ENCODE measurements at places on chromosomes 12 and 14.

DNA sequence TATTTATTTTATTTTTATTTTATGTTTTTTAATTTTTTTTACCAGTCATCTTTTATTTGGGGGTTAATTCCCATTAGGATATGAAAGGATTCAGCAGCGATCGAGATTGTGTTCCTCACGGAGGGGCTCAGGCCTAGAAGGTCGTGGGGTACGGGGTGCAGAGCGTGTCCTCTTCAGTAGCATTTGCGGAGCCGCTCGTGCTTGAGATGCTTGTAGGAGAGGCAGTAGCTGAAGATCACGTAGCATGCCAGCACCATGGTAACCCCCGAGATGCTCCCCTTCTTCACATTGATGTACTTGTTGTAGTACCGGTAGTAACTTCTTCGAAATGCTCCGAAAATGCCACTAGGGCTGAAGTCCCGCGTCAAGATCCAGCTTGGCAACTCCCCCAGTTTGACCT is 40.5 kb upstream of the PLEKHG6 start:
- no peak for DNase-seq

DNA sequence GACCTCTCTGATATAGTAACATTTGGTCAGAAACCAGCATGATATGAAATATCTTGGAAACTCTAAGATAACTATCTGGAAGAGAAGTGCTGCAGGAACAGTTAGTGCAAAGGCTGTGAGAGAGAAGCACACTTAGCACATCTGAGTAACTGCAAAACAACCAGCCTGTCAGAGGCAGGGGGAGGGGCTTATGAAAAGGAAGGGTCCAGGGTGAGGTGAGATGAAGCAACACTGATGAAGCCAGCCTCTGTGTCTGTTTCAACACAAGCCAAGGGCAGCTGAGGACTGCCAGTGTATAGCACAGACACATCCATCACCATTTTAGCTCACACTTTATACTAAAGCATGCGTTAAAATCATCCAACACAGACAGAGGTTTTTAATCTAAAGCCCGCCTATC is 37.4 kb upstream of the OVCH1 start:
- DNase-seq = no peak

- no peak for DNase-seq
Measured at GRCh38 chr14:76784266-76784874, 23.1 kb downstream of the VASH1 start.

DNA sequence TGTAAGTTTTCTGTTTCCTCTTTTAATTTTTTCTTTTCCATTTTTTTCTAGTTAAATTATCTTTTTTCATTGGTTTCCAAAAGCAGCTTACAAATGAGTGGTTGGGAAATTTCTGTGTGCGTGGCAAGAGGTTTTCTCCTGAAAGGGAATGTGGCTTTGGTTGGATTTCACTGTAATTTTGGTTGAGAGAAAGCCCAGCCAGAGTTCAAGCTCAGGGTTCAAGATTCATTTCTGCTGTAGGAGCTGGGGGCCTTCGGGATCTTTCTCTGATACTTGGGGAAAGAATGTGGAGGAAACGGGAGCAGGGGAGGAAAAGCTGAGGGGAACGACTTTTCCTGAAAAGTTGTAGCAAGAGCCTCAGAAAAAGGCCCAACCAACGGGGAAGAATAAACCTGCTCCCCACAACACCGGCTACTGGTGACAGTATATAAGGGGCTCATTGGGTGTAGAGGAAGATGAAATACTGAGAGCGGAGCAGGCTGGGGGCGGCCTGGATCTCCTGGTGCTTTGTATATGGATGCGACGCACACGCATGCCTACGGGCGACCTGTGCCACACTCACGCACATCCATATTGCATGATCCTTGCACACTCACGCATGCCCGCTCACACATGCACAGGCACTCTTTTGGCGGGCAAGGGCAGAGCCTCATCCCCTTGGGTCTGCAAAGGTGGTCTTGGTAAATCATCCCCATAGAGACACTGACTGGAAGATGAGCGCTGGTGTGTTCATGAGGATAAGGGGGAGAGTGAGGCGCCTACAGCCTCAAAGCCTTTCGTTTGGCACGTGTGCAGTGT is 1.9 kb downstream of the HOXC10 start:
- DNase-seq = no peak

DNA sequence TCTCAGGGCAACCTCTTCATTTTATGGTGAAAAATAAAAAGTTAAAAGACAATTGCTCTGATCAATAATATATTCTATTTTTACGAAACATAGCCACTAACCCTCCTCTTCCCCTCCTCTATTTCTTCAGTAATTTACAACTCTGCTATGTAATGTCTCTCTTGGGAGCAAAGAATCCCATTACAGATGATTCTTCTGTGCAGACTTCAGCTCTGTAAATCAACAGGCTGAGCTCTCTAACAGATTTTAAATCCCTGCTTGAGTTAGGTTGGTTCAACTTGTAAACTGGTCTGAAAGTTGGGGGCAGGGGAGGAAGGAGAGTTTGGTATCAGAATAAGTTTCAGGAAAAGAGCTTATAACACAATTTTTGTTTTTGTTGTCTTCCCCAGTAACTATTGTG is 151.0 kb downstream of the SLC25A21 start:
- no peak for DNase-seq

- no peak for DNase-seq
Measured at GRCh38 chr12:116906285-116906684, 4.5 kb upstream of the FBXW8 start.

- no peak for DNase-seq
Measured at GRCh38 chr12:85603556-85603955, 232.7 kb downstream of the RASSF9 start.

DNA sequence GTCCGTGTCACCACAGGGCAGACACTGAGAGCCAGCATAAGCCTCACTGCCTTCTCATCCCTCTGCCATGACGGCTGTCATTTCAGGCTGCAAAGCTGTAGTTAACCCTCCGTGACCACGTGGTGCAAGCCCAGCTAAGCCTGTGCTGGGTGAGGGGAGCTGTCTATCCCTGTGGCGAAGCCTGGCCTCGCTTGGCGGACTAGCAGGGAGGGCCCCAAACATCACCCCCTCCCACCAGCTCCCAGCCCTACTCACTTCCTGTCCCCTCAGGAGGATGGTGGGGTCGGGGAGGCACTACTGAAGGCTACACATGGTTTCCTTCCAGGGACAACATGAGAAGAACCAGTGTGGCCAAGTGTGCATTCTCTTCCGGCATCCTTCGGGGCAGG is 88.2 kb downstream of the CHGA start:
- no peak for DNase-seq

DNA sequence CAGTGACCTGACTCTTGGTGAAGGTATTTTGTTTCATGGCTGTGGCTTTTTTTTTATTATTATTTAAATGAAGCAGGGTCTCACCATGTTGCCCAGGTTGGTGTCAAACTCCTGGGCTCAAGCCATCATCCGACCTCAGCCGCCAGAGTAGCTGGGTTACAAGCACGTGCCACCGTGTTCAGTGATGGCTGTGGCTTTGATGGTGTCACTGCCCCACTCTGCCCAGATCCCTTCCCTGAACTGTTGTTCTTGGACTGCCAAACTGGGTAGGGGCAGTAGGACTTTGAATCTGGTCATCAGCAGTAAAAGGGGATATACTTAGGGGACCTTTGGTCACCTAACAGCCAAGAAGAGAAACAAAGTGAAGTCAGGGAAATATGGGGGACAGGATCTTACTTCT is 19.4 kb downstream of the B4GALNT3 start:
- no peak for DNase-seq

DNA sequence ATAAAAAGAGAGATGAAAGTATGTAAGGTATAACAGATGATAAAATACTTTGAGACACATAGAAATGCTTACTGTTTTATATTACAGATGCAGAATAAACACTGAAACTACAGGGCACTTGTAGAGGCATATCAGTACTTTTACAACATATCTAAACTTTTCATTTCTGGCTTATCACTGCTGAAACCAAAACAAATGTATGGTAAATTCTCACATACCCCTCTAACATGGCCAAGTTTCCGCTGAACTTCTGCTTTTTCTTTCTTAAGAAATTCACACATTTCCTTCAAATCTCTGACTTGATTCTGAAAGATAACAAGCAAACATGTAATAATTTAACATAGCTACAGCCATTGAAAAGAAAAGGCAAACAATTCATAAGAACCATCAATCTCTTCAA is 33.3 kb upstream of the C12orf50 start:
- no peak for DNase-seq

- DNase-seq = no peak
Measured at GRCh38 chr14:69877492-69877891, 1.7 kb upstream of the SMOC1 start.

GRCh38 chr12:110084314-110085015 is 36.1 kb upstream of the C12orf76 start:
- DNase-seq = no peak

- DNase-seq = no peak
Measured at GRCh38 chr14:20556500-20557211, 4.2 kb downstream of the RNASE9 start.

GRCh38 chr12:120741476-120742421 is 16.1 kb downstream of the ACADS start:
- no peak for DNase-seq

DNA sequence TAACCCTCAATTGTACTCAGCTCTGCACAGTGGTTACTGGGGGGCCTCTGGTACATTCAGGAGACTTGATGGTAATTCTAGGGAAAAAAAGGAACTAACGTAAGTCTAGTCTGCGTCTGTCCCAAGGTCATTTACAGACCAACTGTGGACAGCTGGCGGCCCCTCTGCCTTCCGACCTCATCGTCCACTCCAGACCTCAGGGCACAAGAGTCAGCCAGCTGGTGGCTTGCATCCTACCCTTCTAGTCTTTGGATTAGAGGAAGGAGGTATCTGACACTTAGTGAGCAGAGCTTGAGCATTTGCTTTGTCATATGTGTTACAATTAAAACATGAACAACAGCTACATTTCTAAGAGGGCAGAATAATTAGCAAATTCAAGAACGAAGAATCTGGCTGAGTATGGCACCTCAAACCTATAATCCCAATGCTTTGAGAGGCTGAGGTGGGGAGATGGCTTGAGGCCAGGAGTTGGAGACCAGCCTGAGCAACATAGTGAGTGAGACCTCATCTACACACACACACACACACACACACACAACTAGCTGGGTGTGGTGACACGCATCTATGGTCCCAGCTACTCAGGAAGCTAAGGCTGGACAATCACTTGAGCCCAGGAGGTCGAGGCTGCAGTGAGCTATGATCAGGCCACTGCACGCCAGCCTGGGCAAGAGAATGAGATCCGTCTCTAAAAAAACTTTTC is 36.5 kb downstream of the SSH1 start:
- DNase-seq = no peak

DNA sequence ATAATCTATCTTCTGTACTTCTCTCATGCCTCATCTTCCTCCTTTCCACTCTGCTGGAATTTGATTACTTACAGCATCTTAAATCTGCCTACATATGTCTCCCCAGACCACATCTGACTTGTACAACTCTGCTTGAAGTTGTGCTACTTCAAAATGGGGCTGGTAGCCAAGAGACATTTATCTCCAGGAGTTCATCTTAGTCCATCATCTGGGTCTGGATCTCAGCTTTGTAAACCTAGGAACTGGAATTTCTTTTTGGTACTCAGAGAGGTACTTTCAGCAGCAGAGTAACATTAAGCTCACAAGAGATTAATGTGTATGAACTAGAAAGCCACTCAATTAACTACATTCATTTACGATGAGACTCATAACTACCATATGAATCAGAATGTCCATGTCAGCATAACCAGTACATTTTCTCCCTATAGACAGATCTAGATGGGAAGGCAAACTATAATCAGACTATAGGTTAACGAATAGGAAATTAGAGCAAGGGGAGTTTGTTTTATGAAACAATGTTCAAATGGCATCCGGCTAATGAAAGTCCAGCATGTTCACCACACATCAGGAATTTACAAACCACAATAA is 178.8 kb downstream of the CEP128 start:
- no peak for DNase-seq

GRCh38 chr12:54060975-54061778 is 7.5 kb downstream of the HOXC4 start:
- DNase-seq = no peak

DNA sequence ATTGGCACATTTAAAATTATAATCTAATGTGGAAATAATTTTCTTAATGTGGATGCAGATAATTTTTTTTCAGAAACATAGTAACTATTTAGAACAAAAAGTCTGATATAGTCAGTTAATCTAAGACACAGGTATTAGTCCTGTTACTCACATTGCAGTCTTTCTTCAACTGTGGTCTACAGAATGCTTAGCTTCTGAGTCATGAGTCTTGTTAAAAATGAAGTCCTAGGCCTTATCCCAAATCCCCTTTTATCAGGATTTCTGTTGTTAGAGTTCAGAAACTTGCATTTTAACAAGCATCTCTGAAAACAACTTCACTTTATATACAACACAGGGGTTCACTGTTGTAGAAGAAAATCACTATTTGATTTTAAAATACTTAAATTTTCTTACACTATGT is 112.2 kb downstream of the SLC16A7 start:
- no peak for DNase-seq

GRCh38 chr14:104545942-104546501 is 33.5 kb upstream of the C14orf180 start:
- DNase-seq = no peak

GRCh38 chr12:94817695-94818075 is 167.3 kb upstream of the TMCC3 start:
- DNase-seq = no peak

GRCh38 chr12:52351196-52352059 is 15.9 kb downstream of the KRT85 start:
- peak; percentile 47 for DNase-seq

- no peak for DNase-seq
Measured at GRCh38 chr14:92956961-92957360, 34.0 kb downstream of the CHGA start.

- no peak for DNase-seq
Measured at GRCh38 chr14:37275963-37276362, 78.2 kb downstream of the MIPOL1 start.

GRCh38 chr12:48787791-48788523 is 932 bp downstream of the ADCY6 start:
- no peak for DNase-seq

- DNase-seq = no peak
Measured at GRCh38 chr14:99677231-99678140, 6.6 kb upstream of the CYP46A1 start.

DNA sequence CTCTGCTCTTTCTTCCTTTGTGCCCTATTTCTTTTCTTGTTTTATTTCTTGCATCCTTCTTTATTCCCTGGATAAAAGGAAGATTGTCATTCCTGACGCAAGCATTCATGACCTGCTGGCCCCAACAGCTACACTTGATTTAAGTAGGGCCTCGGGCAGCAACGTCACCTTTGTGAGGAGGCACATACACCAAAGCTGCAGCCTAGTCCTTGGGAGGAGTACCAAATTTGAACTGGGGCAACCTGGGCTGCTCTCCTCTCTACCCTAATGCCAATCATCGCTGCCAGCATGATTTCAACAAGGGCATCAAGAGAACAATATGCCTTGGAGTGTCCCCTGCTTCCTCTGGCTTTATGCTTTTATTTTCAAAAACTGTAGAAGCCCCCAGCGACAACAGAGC is 76.4 kb downstream of the C12orf50 start:
- DNase-seq = no peak

- DNase-seq = no peak
Measured at GRCh38 chr12:89454080-89454848, 70.3 kb downstream of the GALNT4 start.

GRCh38 chr12:109525279-109525585 is 47.8 kb downstream of the UBE3B start:
- DNase-seq = no peak
